ENCODE measurements at places on chromosomes 12 and 14.

GRCh38 chr12:81644503-81644902 lies 114.6 kb downstream of the PPFIA2 start:
- peak; percentile 77 for DNase-seq

DNA sequence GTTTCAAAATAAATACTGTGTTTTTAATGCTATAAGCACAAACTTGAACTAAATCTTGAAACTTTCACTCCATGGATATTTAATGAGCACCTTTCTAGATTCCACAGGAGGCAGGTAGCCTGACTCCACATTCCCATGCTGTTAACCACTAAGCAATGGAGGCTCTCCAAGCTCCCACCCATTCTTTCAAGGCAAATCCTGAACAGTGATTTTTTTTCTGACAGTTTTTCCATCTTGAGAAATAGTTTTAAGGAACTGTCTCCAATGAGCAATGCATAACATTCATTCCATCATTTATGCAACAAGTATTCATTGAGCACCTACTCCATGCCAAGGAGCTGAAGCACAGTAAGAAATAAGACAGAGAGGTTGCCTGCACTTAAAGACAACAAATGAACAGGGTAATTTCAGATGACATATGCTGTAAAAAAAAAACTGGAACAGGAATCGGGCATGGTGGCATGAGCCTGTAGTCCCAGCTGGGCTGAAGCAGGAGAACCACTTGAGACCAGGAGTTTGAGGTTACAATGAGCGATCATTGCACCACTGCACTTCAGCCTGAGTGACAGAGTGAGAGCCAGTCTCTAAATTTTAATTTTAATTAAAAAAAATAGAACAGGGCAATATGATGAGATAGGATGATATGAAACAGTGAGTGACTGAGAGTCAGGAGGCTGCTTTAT lies 102.3 kb upstream of the CPSF6 start:
- DNase-seq: no peak

GRCh38 chr14:52848626-52849025 lies 57.2 kb upstream of the GNPNAT1 start:
- DNase-seq: no peak

GRCh38 chr14:52400846-52401245 lies 86.7 kb downstream of the PTGER2 start:
- DNase-seq: peak; percentile 55

DNA sequence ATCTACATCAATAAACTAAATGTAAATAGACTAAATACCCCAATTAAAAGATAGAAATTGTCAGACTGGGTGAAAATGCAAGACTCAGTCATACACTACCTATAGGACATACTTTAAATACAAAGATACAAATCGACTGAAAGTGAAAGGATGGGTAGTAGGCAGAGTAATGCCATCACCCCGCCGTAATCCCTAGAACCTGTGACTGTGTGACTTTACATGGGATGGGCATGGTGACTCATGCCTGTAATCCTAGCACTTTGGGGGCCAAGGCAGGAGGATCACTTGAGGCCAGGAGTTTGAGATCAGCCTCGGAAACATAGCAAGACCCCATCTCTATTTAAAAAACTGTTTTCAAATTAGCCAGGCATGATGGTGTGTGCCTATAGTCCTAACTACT lies 2.6 kb upstream of the EVL start:
- no peak for DNase-seq

DNA sequence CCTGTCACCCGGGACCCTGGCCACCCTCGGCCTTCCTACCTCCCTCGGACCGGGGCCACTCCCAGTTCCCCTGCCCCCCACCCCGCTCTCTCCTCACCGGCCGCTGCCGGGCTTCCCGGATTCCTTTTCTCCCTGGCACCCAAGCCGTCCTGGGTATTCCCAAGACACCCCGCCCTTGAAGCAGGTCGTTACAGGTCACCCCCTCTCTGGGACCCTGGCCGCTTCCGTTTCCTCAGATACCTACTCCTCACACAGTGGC lies 493 bp downstream of the NUMB start:
- DNase-seq: no peak

GRCh38 chr14:91898372-91898771 lies 31.0 kb upstream of the TC2N start:
- DNase-seq: no peak

DNA sequence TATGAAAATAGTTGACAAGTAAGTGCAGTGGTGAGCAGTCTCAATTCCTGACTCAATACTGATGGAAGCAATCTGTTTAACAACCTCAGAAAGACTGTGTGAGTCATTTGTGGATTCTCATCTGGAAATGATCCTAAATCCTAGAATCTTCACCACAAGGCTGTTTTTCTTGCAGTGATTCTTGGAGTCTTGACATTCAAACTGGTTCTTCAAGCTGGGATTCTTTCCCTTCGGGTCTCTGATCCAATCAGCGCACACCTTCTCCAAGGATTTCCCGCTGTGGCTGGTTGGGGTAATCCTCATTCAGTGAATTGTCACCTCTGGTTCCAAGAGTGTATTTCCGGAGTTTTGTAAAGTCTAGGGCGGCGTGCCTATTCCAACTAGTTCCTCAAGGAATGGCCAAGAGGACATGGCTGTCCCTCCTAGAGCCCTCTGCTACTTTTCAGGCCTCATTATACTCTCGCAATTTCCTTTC lies 37.7 kb upstream of the FOXJ2 start:
- peak; percentile 63 for DNase-seq

DNA sequence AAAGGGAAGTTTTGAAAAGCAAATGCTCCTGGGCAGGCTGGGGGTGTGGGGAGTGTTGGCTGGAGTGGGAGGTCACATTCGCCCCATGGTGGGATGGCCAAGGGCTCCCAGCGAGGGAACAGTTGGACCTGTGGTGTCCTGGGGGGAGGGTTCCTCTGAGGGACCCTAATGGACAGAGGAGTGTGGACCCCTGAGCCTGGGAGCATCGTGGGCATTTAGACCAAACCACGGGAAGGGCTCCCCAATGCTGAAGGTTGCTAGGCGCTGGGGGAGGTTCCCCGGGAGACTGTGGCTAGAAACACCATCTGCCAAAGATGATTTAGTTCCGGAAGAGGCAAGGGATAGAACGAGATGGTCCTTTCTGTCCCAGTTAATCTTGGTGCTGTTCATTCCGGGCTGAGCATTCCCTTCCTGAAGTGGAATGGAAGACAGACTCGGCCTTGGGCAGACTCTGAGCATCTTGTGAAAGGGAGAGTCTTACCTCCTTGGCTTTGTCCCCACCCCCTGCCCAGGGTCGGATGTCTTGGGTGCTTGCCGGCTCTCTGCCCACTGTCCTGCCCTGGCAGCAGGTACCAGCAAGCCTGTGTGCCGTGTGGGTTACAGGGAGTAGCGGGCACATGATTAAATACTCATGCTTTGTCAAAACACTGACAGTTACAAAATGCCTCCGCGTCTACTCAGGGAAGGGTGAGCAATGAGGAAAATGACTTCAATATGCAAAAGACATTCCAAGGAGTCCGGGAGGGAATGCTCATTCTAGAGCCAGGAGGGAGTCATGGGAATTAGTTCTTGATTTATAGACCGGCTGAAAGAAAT lies 215.9 kb downstream of the CACNA1C start:
- DNase-seq: no peak

DNA sequence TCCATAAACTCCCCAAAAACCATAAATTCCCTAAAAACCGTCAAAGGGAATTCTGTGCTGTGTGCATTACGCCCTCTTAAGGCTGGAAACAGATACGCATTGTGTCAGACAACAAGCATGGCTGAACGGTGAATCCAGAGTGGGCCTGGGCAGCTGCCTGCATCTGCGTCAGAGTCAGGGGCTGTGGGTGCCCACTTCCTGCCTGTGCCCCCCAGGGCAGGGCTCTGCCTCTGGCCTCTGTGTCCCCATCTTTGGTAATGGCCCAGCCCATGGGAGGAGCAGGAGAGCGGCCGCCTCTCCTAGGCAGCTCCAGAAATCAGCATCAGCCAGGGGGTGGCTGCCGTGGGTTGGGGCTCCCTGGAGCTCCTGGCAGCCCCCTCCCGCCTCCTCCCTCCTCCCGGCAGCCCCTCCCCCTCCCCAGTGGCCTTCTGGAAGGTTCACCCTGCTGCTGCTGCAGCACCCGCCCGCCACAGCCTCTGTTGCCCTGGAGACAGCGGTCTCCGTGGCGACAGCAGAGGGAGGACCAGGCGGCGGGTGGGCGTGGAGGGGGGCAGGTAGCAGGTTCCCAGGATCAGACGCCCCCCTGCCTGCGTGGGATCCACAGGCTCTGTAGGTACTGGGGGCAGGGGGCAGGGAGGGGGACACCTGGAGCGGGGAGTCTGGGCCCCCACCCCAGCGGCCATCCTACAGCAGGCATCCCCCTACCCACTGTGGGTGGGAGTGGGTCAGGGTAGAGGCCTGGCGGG lies 5.9 kb downstream of the MMP17 start:
- DNase-seq: no peak

GRCh38 chr12:89062996-89063395 lies 289.3 kb downstream of the DUSP6 start:
- DNase-seq: no peak

GRCh38 chr12:92757597-92758121 lies 54.9 kb downstream of the PLEKHG7 start:
- DNase-seq: no peak

DNA sequence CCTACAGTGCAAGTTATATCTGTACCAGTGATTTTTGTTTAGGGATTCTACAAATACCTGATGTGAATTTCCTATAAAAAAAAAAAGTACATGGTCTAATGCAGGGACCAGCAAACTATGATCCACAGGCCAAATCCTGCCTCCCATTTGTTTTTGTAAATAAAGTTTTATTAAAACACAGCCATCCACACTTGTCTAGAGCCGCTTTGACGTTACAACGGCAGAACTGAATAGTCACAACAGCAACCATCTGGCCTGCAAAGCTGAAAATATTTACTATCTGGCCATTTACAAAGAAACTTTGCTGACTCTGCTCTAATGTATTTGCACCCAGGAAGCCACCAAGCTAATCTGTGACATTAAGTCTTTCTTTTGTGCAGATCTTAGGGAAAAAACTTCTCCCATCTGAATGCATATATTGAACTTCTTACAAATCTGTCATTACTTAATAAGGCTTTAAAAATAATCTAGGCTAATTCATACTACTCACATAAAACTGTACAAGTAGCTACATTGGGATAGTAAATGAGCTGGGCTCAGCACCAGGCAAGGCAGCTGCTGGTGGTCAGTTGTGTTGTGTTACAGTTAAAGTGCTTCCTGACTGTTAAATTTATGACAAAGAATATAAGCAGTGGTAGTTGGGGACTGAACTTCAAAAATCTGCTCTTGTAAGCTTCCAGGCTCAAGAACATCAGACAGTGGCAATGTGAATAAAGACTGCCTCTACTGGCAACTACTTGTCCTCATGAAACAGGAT lies 303.3 kb downstream of the MED13L start:
- DNase-seq: no peak

- peak; percentile 61 for DNase-seq
Observed at GRCh38 chr14:92546347-92547053, 32.9 kb downstream of the RIN3 start.

GRCh38 chr14:74246542-74246941 lies 7.3 kb downstream of the VSX2 start:
- DNase-seq: no peak

- DNase-seq: peak; percentile 62
Observed at GRCh38 chr12:71938728-71939385, at the start of gene TPH2. TPH2 (plus strand) TSS chr12:71938845; CDS start chr12:71938987, 142 bp downstream.

- no peak for DNase-seq
Observed at GRCh38 chr12:12350868-12351463, 924 bp upstream of the MANSC1 start.

- no peak for DNase-seq
Observed at GRCh38 chr14:75904311-75904710, 77.5 kb downstream of the TGFB3 start.

DNA sequence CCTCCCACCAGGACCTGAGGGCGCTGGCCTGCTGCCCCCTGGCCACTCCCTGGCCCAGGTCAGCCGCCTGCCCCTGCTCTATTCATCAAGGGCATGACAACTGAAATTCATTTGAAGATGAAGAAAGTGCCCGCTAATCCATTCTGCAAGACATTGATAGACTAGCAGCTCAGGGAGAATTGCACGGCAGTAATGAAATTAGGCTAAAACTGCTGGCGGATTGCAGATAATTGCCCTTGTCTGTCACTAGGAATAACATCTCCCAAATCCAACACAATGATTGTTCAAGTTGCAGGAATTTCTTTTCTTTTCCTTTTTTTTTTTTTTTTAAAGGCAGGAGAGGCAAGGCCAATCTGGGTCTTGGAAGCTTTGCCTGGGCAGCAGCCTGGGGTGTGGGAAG lies 44.5 kb downstream of the MVK start:
- no peak for DNase-seq

DNA sequence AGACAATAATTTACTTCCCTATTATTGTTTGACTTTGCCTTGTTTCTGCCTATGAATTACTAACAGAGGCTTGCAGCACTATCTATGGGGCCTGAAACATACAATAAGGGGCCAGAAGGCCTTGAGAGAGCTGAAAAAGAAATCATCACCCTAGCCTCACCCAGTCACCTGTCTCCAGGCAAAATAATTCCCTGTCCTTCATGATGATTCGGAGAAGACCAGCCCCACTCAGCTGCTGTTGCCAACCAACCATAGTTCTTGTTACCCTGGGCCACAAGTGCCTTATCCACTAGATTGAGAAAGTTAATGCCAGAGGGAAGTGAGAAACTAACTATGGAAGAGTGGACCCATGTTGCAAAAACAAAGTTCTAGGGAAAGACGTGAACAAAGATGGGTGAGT lies 97.1 kb downstream of the ARF6 start:
- no peak for DNase-seq

DNA sequence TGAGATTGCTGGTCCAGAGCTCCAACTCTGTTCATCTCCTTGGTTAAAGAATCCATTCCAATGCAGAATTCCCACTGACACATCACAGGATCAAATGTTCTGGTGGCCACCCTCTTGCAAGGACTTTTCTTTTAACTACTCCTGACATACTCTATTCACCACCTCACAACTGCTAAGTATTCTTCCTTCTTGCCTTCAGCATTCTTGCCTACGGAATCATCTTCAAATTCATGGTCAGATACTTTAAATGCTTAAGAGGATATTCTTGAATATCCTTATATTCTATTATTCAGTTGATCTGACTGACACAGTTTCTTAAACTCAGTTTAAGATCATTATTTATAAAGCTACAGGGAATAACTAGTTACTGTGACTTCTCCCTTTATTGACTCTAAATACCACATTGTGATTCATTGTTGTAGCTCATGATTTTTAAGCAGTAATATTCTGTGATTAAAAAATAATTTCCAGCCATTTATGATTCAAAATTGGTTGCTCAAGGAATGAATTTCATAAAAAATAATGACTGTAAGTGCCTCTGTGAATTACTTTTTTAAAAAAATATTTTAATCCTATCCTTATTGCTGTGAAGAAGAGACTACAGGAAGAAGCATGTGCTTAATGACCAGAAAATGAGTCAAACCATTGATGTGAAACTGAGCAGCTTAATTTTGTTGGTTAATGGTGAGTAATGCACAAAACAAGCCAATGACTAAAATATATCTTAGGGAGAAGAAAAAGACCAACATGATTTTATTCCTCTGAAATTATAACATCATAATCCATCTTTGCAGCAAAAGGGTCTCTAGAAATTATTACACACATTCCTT lies 207.1 kb downstream of the PIK3C2G start:
- DNase-seq: no peak

GRCh38 chr14:32121948-32122347 lies 44.8 kb downstream of the ARHGAP5 start:
- no peak for DNase-seq
